ENCODE measurements at places on chromosomes 1 and 21.

DNA sequence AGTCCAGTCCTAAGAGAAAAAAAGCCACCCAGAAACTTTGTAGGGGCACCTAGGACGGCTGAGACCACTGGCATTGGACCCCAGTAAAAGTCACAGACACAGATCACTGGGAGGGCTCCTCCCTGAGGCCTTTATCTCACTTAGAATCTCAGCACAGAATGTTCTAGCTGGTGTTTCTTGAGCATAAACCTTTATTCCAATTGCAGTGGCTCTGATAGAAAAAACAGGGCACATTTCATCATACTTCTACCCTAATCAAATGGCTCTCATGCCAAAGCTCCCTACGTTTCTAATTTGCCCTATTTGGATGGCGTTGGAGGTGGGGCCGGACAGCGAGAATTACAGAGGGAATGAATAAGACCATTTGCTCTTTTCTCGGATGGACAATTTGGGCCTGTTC, 53.8 kb downstream of the NGF start:
- DNase-seq, result no peak

GRCh38 chr1:234564035-234565029, 45.6 kb downstream of the IRF2BP2 start:
- peak; percentile 82 for DNase-seq

DNA sequence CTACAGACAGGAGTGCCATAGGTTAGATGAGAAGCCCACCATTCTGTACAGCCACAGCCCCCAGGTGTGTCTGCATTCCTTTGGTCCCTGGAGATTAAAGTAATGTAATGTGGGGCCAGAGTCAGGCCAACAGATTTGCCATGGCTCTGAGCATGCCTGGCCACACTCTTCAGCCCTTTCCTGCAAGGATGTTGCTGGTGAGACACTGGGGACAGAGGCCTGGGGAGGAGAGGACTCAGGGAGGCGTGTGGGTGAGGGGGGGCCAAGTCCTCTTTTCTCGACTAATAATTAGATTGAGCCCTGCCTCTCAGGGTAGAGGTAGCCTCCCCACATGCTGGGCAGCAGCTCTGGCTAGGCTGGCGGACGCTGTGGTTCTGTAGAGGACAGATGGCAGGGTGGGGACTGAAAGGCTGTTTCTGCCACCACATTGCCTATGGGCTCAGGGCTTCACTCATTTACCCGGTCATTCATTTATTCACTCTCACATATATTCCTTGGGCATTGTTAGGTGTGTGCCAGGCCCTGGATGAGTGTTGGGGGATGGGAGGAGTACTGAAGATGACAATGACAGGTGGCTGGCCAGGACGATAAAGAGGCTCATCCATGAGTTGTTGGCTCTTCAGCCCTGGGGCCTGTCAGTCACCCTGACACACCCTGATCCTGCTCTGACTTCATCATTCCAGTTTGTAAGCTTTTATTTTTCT, 7.1 kb upstream of the PRCC start:
- no peak for DNase-seq

DNA sequence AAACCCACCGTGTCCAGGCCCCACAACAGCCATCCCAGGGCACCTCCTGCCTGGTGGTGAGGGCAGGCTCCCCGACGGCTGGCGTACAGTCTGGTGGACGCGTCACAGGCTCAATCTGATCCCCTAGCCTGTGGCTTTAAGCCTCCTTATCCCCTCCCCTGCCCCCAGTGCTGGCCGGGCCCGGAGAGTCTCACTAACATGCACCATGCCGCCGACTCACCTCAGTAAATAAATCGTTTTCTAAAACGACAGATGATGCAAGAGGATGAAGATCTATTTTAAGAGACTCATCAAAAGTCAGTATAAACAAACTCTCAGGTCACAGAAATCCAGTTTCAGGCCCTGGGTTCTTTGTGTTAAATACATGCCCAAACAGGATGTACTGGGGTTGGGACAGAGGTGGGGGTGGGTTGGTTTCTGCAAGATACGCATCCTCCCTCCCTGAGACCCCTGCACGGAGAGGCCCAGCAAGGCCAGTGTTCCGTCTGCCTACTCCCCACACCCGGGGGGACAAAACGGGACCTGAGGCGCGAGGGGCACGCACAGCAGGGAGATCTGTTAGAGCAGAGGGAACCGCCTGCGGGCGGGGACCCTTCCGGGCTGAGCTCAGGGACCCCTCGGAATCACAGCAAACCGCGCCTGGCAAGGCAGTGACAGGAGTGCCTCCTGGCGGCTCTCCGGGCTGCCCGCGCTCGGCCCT, 3.1 kb downstream of the PANK4 start:
- DNase-seq, result no peak

GRCh38 chr1:66266756-66267155, 267.2 kb upstream of the SGIP1 start:
- no peak for DNase-seq

- no peak for DNase-seq
These were observed 9.0 kb downstream of the TBX15 start for GRCh38 chr1:118978914-118979701.

GRCh38 chr1:152374451-152374850, 14.6 kb upstream of the FLG2 start:
- DNase-seq, result no peak

DNA sequence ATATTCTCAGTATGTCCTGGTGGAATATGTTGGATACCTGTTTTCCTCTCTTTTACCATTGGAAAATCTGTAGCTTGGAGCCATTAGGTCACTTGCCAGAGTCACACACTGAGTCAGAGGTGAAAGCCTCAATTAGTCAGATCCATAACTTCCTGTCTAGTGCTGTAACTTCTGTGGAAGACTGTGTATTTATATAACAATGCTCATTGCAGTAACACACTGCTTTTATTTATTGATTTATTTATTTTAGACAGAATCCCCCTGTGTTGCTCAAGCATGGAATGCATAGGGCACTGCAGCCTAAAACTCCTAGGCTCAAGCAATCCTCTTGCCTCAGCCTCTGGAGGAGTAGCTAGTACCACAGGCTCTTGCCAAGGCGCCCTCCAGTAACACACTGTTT, 1.3 kb upstream of the DOCK7 start:
- DNase-seq, result no peak

DNA sequence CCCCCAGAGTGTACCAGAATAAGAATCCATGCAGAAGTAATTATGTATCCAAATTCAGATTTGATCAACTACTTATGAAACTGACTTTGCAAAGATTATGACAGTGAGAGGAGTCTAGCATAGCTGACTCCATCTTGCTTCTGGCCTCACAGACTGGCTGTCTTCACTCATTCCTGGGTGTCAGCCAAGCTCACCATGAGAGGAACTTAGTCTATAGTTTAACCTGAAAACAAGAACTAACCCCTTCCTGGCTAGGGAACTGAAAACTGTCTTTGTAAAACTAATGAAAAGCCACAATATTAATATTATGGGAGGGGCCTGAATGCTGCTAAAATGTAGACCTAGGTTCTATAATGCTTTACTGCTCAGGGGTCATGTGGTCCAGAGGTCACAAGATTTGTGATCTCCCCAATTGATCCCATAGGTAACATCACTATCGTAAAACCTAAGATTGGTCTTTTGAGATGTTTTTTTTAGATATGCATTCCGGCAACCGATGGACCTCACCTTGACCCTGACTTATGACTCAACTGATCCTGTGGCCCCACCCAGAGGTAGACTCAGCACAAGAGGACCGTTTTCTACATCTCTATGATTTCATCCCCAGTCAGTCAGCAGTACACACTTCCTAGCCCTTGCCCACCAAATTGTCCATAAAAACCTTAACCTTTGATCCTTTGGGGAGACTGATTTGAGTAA, 55.2 kb downstream of the ATP1B1 start:
- DNase-seq, result no peak

DNA sequence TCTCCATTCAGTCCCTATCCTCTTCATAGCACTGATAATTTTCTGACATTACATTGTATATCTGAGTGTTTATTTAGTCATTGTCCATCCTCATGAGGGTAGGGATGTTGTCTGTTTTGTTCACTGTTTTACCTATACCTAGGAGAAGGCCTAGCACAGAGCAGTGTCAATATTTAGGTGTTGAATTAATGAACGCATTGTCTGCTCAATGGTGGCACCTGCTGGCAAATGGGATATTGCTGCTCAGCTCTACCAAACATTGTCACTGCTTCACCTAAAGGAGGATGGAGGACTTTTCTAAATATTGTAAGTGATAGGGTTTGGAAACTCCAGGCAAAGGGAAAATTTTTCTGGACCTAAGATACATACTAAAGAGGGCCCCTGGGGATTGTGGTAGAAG, 243.9 kb downstream of the RRAGC start:
- no peak for DNase-seq

GRCh38 chr1:20684651-20685050, 23.5 kb upstream of the DDOST start:
- no peak for DNase-seq

- DNase-seq, result no peak
These were observed 25.5 kb downstream of the PTGS2 start for GRCh38 chr1:186654741-186655140.

GRCh38 chr21:42747276-42747701, 93.9 kb downstream of the PDE9A start:
- no peak for DNase-seq

DNA sequence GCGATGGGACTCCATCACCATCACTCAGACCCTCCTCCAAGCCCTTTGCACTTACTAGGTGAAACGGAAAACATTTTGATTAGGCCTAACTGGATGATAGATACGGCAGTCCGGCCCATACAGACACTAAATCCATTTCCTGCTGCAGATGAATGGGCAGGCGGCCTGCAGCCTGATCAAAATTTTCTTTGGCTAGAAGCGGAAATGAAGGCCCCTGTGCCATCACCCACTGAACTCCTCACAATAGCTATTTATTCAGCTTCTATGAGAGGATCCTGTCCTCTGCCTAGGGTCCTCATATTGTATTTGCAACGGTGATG, 200.5 kb downstream of the OMA1 start:
- DNase-seq, result no peak

DNA sequence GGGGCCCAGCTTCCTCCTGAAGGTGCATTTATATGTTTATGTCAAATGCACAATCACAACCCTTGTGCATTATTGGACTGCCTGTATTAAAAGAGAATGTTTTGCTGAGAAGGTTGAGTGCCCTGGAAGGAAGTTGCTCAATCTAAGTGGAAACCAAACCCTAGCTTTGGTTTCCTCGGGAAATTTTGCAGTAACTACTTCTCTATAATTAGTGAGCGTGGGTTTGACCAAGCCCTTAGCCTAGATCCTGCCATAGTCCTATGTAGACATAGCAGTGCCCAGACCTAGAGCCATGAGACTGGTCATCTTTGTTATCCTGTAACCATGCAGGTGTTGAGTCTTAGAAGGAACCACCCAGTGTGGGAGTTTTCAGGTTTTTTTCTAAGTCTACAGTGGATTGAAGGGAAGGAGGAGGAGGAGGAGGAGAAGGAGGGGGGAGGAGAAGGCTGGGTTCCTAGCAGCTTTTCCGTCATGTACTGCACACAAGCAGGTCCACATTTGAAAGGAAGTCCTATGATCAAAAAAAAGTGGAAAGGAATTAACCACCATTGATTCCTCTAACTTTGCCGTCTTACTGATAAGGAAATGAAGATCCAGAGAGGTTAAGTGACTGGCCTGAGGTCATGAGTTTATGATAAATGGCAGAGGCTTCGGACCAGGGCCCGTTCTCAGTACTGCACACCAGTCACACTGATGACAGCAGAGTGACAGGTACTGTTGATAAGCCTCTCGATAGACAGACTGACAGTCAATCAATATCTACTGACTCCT, 72.2 kb upstream of the LYST start:
- no peak for DNase-seq

GRCh38 chr1:212297338-212297737, 12.1 kb downstream of the PPP2R5A start:
- no peak for DNase-seq

- no peak for DNase-seq
These were observed 208.4 kb downstream of the OMA1 start for GRCh38 chr1:58338081-58338480.

DNA sequence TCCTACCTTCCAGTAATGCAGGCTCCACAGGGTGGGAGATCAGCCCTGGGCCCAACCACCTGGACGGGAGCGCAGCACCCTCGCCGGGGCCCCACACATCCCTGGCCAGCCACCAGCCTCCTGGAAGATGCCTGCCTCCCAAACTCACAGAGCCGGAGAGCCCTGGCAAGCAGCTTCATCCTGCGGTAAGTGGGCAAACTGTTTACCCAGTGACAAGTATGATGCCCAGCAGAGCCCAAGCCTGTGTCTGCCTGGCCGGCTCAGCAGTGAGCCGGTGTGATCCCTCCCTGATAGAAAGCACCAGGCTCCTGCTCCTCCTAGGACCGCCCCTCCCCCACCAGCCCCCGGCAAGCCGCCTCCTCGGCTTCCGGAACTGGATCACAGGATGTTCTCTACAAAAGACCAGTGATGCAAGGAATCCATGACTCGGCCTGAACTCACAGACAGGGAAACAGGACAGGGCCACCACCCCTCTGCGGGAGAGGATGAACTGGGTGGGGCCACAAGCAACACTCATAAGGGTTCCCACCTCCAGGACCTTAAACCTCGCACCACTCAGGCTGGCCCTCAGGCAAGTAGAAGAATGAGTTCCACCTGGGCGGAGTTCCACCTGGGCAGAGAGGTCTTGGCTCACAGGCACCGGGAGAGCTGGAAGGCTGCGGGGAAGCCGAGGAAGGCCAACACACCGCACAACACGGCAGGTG, 7.9 kb downstream of the ACOT7 start:
- DNase-seq, result peak; percentile 50

GRCh38 chr1:187928288-187928687, 1099.5 kb downstream of the PLA2G4A start:
- DNase-seq, result peak; percentile 41

DNA sequence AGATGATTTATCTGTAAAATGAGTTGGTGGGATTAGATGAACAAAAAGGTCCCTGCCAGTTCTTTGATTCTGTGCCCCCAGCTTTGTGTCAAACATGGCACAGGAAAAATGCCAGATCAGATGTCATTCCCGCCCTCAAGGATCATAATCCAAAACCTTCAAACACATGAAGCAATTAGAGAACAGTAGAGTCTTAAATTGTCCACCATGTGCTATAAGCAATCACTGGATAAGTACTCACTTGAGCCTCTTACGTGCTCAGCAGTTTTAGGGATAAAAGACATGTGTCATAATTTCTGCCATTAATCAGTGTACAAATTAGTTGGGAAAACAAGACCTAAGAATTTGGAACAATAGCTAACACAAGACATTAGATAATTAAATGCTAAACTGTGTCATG, 15.4 kb upstream of the KIAA0040 start:
- DNase-seq, result no peak

- no peak for DNase-seq
These were observed 841.6 kb upstream of the B3GALT2 start for GRCh38 chr1:194028002-194028401.

DNA sequence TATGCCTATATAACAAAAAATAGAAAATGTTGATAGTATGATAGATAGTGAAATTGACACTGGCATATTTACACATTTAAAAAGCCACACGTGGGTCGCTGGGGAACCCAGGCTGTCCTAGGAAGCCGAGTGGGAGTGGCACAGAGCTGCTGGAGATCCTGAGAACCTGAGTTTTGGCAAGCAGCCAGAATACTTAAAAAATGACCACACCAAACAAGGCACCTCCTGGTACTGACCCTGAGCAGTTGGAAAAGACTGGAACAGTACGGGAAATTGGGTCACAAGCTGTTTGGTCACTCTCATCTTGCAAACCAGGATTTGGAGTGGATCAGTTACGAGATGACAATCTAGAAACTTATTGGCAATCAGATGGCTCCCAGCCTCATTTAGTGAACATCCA, 111.5 kb downstream of the ZFYVE9 start:
- no peak for DNase-seq

- DNase-seq, result no peak
These were observed 12.1 kb downstream of the DISC1 start for GRCh38 chr1:231638647-231639046.

- DNase-seq, result no peak
These were observed 28.6 kb downstream of the UAP1 start for GRCh38 chr1:162590101-162590500.

- no peak for DNase-seq
These were observed 178.7 kb downstream of the MRPL39 start for GRCh38 chr21:25428537-25428936.
